ENCODE measurements at places on chromosomes 7 and 10.

DNA sequence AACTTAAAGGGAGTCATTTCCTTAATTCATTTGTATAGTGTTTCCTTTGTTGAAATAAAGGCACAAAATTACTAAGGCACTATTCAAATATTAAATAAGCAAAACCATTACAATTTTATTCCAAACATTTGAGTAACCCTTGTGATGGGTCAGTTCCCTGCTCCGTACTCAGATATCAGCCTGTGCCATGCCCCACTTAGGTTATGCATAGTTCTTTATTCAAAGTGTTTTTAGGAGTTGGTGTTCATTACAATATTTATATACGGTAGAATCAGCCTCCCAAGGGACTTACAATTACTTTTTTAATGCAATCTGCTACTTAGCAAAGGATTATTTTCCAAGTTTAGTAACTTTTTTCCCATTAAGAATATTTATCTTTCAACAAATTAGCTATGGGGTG lies 119.3 kb upstream of the SEMA3D start:
- no peak for DNase-seq

DNA sequence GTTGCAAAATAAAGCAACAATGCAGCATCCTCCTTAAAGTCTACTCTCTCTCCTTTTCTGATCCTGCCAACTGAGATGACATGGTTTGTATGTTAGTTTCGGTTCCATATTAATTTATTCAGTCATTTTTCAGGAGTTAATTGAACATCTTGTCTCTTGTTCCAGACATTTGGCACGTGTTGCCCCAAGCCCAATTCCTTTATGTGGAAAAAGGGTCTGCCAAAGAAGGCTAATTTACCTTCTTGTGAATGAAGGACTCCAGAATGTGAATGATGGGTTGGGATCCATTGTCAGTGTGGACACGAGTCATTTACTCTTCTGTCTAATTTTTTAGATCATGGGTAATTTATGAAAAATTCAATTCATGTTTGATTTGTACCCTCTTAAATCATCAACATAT lies 350.9 kb upstream of the LRGUK start:
- no peak for DNase-seq

GRCh38 chr10:118423800-118424442 lies 81.8 kb upstream of the FAM204A start:
- peak; percentile 75 for DNase-seq

GRCh38 chr7:100208911-100209408 lies 10.8 kb upstream of the PVRIG start:
- no peak for DNase-seq

- DNase-seq, result peak; percentile 59
These were observed 1.1 kb downstream of the TTYH3 start for GRCh38 chr7:2632733-2633537.

- no peak for DNase-seq
These were observed 271.9 kb downstream of the ADARB2 start for GRCh38 chr10:1465418-1465911.

DNA sequence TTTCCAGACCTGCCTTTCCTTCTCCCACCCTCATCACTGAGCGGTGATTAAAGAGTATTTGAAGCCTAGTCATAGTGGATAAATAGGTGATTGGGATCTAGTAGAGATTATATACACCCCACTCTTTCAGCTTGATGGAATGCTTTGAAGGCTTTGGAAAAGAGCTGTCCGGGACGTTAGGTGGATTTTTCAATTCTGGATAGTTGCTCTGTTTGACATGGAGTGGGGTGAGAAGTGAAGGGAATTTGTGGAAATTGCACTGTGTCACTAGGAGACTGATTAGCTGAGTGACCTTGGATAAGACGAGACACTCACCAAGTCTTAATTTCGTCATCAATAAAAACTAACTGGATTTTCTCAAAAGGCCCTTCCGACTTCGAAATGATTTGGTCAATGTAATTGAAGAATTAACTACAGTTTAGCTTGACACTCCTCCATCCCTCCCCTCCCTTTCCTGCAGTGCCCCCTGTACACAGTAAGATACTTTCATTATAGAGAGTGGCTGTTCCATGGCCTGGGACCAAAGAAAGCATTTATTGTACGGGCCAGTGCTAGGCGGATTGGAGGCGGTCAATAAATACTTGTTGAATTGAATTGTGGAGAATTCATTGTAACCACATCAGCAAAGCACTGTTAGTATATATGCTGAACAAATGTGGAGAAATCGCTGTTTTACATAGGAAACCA lies 962 bp downstream of the ZKSCAN1 start:
- no peak for DNase-seq

DNA sequence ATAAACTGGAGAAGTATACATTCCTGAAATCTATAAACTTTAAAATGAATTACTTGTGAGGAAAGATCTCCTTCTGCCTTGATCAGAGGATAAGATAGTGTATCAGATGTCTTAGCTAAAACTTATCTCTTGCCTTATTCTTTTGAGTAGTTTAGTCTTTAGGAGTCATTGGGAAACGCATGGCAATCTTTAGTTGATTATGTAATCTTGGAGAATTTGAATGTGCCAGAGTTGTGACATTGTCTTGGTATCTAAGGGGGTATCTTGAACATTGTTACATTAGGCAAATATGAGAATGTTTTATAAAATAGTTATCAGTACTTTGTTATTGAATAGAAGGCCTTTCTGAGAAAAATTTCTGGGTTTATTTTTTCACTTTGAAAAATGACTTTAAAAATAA lies 61.6 kb upstream of the ADRA2A start:
- DNase-seq, result no peak

GRCh38 chr10:116779076-116779687 lies 36.8 kb upstream of the HSPA12A start:
- no peak for DNase-seq

- DNase-seq, result no peak
These were observed 615.0 kb downstream of the SH2D4B start for GRCh38 chr10:81152656-81153055.

DNA sequence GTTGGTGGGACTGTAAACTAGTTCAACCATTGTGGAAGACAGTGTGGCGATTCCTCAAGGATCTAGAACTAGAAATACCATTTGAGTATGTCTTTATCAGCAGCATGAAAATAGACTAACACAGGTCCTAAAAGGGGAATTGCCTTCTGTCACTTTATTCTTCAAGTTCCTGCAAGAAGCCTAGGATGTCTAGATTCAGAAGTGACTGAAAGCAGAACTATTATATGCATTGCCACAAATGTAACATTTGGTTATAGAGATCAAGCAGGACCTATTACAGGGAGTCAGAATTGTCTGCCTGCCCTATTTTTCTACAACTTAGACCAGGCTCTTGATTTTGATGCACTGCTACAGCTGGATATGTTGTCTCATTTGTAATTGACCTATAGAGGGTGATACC lies 364.7 kb downstream of the SORCS1 start:
- DNase-seq, result no peak

DNA sequence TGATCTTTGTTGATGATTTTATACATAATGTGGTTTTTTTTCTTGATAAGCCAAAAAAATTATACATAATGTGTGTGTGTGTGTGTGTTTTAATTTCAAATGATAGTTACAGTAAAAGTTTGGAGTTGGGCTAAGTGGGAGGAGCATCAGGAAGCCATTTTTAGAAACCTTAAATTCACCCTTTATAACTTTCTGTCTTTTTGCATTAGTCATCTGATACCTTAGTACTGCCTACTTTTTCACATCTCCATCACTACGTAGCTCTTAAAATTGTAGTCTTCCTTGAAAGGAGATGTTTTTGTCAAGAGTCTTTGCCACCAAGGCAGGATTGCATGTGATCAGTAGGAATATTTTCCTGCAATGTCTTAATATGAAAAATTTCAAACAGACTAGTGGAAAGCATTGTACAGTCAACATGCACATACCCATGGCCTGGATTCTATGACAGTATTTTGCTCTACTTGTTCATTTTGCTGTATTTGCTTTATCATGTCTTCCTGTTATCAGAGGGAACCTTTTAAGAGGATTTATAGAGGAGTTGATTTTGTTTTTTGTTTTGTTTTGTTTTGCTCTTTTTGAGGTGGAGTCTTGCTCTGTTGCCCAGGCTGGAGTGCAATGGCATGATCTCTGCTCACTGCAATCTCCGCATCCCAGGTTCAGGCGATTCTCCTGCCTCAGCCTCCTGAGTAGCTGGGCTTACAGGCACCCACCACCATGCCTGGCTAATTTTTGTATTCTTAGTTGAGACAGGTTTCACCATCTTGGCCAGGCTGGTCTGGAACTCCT lies 67.3 kb downstream of the DAGLB start:
- DNase-seq, result no peak

DNA sequence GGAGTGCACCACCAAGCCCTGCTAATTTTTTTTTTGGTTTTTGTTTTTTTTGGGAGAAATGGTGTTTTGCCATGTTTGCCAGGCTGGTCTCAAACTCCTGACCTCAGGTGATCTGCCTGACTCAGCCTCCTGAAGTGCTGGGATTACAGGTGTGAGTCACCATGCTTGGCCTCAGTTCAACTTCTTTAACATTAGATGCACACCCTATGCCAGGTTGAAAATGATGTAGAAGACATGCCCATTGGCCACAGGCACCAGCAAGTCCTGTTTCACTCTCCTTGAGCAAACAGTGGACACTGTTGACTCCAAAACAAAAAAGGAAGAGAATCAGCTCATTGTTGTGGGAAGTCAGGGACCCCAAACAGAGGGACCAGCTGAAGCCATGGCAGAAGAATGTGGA lies 1205.3 kb downstream of the REEP3 start:
- DNase-seq, result no peak

- DNase-seq, result no peak
These were observed 284.3 kb downstream of the SORCS3 start for GRCh38 chr10:104925232-104925851.

- no peak for DNase-seq
These were observed 32.2 kb upstream of the ZNF716 start for GRCh38 chr7:57417736-57418135.

DNA sequence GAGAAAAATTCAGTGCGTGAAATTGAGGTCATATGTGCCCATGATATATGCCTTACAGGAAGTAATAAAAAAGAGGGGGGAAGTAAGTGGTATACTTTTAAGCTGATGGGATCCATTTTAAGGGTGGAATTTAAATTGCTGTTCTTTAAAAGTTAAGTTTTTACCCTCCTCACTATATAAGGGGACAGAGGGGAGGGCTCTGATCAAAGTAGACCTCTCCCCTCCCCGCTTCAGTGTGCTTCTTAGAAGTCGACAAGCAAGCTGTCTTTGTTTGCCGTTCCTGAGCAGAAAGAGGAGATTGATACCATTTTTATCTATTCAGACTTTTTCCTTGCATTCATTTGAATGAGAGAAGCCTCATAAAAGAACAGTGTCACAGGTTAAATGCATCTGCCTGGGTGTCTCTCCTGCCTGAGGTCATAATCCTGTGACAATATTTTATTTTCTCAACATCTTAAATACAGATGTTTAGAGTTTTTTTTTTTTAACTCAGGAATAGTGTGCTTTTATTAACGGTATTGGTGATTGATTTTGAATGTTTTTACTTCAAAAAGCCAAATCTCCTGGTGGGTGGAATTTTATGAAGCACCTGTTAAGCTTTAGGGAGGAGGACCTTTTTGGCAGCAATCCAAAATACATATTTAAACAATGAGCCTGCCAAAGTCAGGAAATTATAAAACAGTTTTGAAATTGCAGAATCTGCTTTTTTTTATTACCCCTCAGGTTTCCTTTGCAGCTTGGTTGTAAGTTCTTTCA lies 141.7 kb downstream of the KAT6B start:
- peak; percentile 46 for DNase-seq

DNA sequence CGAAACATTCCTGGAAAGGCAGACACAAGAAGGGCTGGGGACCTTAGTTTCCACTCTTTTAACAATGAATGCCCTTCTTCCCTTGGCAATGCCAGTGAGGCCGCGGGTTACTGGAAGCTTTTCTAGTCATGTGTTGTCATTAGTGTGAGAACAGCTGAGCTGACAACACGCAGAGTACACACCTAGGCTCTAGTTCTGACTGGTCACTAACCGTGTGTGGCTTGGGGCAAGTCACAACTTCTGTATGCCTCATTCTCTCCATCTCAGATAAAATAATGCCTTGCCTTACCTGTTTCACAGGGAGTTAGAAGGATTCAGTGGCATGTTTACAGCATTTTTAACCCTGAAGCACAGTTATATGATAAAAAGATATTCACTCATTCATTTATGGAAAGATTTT lies 31.7 kb downstream of the FBH1 start:
- no peak for DNase-seq

GRCh38 chr10:62249957-62250356 lies 18.7 kb downstream of the RTKN2 start:
- no peak for DNase-seq

Data from CD4-positive, alpha-beta T cell (primary cell).